ENCODE measurements at places on chromosomes 13 and 19.

GRCh38 chr13:104987621-104988020 lies 1547.8 kb downstream of the EFNB2 start:
- no peak for DNase-seq

DNA sequence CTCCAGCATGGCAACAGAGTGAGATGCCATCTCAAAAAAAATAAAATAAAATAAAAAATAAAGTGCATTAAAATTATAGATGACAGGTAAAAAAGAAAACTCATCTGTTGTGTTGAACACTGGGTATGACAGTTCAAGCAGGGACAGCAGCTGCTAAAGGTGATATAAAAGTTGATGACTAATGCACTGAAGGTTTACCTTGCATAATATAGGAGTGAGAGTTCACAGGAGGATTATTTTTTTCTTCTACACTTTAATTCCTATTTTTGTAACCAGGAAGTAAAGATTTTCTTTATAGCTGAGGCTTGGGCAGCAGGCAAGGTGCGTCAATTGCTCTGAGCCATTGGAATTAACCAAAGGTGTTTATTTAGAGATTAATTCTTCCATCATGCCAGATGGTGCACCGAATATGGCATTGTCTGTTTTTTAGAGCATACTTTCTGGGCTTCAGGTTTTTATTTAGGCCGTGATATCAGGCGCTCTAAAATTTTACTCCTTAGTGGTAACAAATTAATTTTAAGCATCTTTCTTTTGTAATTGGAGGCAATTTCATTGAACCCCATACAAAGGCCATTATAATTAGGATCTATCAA lies 337.0 kb upstream of the SLC10A2 start:
- no peak for DNase-seq

GRCh38 chr19:28646629-28647028 lies 566.3 kb downstream of the UQCRFS1 start:
- no peak for DNase-seq

- no peak for DNase-seq
Measured at GRCh38 chr13:28659621-28659970, 666 bp downstream of the POMP start.

- DNase-seq, result no peak
Measured at GRCh38 chr13:96072392-96072791, 17.5 kb upstream of the HS6ST3 start.

DNA sequence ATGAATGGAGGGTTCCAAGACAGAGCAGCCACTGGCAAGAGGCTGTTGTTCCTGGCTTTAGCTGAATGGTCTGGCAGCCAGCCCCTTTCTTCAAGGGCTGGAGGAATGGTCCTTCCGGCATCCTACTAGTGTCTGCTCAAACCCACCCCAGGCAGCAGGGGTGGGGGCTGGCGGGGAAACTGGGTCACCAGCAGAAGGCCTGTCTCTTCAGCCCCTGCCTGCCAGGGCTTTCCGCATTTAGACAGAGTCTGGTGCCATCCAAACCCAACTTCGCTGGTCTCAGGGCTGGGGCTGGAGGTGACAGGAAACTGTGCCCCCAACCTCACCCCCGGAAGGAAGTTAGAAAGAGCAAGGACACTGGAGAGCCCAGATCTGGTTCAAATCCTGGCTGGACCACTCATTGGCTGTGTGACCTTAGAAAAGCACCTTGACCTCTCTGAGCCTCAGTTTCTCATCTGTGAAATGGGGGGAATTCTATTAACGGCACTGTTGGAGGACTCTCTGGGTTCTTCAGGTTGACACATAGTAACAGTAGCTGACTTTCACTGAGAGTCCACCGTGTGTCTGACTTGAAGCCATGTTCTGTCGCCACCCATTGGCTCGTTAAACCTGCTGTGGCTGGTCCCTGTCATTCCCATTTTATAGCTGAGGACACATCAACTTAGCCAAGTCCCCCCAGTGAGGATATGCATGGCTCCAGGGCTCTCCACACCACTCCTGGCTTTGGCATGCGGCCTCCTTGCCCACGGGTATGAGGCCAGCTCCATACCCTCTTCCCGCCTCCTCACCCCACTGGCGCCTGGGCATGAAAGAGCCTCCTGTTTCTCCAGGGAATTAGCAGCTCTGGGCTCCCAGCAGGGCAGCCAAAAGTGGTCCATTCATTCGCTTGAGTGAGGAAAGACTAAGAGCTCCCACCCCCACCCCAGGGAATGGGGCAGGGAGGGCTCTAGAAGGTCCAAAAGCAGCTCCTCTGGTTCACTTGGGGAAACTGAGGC lies 2.5 kb upstream of the NR2C2AP start:
- peak; percentile 45 for DNase-seq

GRCh38 chr13:101146101-101146898 lies 270.0 kb downstream of the NALCN start:
- no peak for DNase-seq

DNA sequence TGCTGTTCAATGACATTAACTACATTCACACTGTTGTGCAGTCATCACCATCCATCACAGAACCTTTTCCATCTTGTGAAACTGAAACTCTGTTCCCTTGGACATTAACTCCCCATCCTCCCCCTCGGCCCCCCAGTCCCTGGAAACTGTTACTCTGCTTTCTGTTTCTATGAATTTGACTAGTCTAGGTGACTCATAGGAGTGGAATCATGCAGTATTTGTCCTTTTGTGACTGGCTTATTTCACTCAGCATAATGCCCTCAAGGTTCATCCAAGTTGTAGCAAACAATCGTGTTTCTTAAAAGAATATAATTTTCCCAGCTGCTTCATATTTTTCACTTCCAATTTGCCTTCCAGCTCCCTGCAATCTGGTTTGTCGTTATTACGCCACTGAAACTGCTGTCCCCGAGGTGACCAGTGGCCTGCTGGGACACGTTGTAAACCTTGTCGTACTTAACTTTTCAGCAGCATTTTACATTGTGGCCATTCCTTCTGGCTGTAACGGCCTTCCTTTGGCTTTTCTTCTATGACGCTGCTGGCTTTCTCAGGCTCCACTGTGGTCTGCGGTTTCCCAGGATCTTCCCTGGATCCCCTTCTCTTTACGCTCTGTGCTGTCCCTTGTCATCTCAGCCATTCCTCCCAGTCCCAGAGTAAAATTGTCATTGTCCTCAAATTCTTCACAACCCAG lies 74.0 kb downstream of the DHRS12 start:
- no peak for DNase-seq

DNA sequence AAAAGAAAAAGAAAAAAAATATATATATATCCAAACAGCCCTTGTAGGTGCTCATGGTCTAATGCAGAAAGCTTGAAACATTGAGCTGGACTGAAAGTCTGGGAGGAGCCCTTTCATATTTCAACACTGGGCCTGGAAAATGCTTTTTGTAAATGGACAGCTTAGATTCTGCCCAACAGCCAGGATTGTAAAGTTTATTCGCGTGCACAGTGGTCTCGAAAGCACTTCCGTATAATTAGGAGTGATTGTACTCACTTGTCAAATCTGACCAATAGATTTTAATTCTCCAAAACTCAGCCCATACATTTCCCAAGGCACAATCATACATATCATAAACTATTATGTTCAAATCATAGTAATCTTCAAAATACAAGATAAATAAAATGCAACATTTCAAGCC lies 260.1 kb downstream of the COL4A1 start:
- no peak for DNase-seq

DNA sequence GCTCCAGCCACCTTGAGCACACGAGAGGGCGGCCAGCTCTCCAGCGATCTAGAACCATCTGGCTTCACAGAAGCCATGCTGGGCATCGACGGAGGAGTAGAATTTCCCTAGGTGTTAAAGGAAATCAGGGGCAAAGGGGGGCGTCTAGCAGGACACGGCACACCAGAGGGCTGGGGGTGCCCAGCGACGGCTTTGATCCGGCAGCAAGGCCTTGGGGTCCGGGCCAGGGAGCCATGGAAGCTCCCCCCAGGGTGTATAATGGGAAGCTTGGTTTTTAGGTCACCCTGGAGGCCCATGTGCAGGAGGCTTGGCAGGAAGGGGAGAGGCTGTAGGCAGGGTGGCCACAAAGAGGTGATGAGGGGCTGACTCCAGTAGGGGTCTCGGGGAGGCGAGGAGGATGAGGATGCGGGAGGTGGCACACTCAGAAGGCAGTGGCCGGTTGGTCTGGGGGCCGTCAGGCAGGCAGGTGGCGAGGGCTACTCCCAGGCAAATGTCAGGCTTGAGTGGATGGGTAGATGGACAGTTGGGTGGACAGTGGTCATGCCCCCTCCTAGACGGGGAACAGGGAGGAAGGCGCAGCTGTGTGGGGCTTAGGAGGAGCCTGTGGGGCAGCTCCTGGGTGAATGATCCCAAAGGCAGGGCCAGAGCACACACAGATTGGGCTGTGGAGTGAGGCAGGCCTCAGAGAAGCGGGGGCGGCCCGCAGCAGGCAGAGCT lies 5.6 kb downstream of the KMT5C start:
- DNase-seq, result no peak

DNA sequence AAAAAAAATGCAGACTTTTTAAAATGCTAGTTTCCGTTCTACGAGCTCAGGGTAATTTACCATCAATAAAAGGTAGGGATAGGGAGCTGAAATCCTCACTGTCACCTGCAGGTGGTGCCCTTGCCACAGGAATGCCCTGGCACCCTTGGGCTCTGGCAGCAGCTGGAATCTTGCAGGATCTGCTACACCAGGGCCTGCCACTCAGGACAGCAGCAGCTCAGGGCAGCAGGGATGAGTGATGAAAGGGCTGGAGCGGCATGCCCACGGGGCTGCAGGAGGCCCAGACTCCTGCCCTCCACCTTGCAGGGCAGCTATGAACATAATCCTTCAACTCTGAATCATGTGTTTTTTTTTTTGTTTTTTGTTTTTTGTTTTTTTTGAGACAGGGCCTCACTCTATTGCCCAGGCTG lies 54.0 kb downstream of the GNG7 start:
- peak; percentile 71 for DNase-seq

GRCh38 chr19:32652894-32653598 lies 21.9 kb downstream of the ANKRD27 start:
- DNase-seq, result peak; percentile 18

DNA sequence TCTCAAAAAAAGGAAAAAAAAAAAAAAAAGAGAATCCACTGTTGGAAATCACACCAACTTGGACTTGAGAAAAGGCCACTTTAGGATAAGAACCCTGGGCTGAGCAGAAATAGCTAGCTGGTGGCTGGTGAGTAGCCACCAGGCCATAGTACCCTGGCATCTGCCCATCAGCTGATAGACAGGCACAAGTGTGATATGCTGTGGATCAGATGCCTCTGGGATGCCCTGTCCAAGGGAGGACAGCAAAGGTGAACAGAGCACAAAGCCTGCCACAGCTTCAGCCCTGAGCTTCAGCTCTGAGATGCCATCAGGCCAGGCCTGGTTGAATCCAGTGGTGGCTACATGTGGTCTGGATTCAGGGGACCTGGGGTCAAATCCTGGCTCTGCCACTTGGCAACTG lies 8.7 kb downstream of the SIRT2 start:
- DNase-seq, result no peak

GRCh38 chr13:30159446-30159839 lies 147.9 kb downstream of the KATNAL1 start:
- DNase-seq, result no peak

- no peak for DNase-seq
Measured at GRCh38 chr13:45104261-45104660, 16.0 kb upstream of the GTF2F2 start.

GRCh38 chr19:3250675-3251074 lies 26.2 kb downstream of the CELF5 start:
- DNase-seq, result no peak

DNA sequence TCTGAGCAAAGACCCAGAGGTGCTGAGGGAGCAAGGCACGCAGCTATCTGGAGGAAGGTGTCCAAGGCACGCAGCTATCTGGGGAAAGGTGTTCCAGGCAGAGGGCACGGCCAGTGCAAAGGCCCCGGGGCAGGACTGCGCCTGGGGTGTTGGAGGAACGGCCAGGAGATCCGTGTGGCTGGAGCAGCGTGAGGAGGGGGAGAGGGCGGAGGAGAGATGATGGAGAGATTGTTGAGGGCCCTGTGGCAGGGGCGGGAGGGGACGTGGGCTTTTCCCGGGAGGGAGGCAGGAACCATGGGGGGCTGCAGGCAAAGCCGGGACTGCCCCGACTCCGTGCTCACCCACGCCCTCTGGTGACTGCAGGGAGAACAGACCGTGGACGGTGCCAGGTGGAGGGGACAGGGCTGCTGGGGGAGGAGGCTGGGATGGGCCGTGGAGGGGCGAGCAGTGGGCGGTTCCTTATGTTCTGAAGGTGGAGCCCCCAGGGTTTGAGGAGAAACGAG lies 13.3 kb upstream of the MISP start:
- DNase-seq, result no peak

DNA sequence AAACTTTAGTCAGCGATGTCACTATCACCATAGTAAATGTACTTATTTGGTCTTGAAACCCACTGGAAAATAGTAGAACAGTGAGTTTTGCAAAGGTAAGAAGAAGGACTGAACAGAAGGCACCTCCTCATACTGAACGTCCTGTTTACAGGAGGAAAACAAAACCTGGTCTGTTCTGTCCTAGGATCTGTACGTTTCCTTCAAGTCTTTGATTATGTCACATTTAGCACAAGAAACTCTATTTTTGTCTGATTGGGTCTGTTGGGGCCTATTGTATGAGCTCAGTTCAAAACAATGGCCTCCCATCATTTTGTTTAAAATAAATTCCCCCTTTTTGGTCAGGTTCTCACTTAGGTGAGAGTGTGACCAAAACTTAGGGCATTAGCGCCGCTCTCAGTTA lies 11.2 kb upstream of the CFAP97D2 start:
- DNase-seq, result no peak

- peak; percentile 50 for DNase-seq
Measured at GRCh38 chr19:40662925-40663694, 27.3 kb downstream of the NUMBL start.

- DNase-seq, result no peak
Measured at GRCh38 chr13:43159026-43159461, 135.7 kb downstream of the DNAJC15 start.

DNA sequence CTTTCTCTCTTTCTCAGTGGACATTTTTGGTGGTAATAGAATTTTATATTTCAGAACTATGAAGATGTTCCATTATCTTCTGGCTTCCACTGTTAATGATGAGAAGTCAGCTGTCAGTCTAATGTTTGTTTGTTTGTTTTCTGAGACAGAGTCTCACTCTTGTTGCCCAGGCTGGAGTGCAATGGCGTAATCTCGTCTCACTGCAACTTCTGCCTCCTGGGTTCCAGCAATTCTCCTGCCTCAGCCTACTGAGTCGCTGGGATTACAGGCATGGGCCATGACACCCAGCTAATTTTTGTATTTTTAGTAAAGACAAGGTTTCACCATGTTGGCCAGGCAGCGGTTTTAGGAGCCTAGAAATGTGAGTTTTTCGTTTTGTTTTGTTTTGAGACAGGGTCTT lies 4.7 kb downstream of the ZNF317 start:
- no peak for DNase-seq

DNA sequence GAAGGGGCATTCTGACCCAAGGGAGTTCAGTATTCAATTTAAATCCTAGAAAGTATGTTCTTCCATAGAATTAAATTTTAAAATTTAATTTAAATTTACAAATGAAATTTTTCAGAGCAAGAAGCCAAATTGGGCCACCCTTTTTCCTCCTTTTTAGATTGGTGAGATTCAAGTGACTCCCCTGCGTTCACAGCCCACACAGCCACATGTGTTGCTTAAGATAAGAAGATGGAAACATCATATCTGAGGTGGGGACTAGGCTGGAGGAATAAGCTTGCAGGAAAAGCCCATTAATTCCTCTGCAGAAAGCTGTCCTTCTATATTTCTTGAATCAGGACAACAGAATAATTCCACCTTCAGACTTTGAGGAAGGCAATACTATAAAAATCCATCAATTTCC lies 392.7 kb upstream of the ZNF507 start:
- DNase-seq, result no peak

- DNase-seq, result no peak
Measured at GRCh38 chr13:43203781-43204180, 180.4 kb downstream of the DNAJC15 start.
